Metanephros (tissue), 2 donors: ENCODE measurements at places on chromosomes 12 and 14. TPM values are rescaled to one million over a fixed set of nuclear protein-coding genes. Genes with fewer than 3 reads are reported as not detected.

The IFNG-AS1 gene
- total RNA-seq: 0.70 TPM

The GARIN6 gene
- not detected for total RNA-seq

The PLCZ1 gene
- total RNA-seq: 1.2 TPM

The NANOG gene
- total RNA-seq: 0.06 TPM

The ACTR10 gene
- total RNA-seq: 46.0 TPM

The GYS2 gene
- not detected for total RNA-seq

The CD163L1 gene
- 5.8 TPM for total RNA-seq

The RNU7-1 gene
- not detected for total RNA-seq

The CCDC175 gene
- 1.5 TPM for total RNA-seq

The PCED1B gene
- 3.3 TPM for total RNA-seq

The GALNT8 gene
- total RNA-seq: 3.4 TPM

The KLRC1 gene
- 0.41 TPM for total RNA-seq

The PRDM4 gene
- 31.5 TPM for total RNA-seq

The TTC9 gene
- total RNA-seq: 1.8 TPM

The INHBE gene
- total RNA-seq: 0.23 TPM

The ANKRD9 gene
- 20.4 TPM for total RNA-seq

The OTX2 gene
- 0.23 TPM for total RNA-seq

The ZNF891 gene
- 4.4 TPM for total RNA-seq

The CLEC4C gene
- 0.29 TPM for total RNA-seq
